Activated T-cell treated with anti-CD3 and anti-CD28 coated beads for 4 hours (primary cell): ENCODE measurements at places on chromosomes 11 and 22.

DNA sequence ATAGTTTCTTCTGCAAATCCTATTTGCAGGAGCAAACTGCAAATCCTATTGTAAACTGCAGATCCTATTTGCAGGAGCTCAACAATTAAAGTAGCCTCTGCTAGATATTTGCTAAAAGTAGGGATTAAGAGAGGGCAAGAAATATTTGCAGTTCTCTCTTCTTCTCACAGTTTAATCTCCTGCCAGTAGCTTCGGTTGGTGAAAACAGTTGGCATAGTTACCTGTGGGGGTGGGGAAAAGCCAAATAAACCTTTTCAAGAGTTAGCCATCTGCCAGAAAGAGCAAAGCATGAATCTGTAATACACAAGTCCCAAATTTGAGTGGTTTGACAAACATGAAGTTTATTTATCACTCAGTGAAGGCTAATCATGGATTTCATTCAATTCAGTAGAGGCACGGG, 942.5 kb downstream of the JRKL start:
- no peak for DNase-seq

GRCh38 chr22:42726811-42727210, 6.1 kb upstream of the A4GALT start:
- DNase-seq, result no peak

GRCh38 chr22:23906641-23907040, 12.5 kb downstream of the MIF start:
- no peak for DNase-seq

DNA sequence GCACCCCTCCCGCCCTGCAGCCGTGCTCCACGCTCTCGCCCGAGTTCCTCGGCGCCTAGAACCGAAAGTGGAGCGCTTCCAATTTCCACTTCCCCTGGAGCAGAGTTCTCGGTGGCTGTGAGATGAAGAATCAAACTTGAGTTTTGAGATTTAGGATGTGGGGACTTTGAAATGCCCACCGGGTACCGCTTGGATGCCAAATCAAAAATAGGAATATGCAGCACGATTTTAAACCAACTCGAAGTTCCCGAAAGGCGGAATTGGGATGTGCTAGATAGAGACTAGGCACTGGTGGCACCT, 569 bp downstream of the POLA2 start:
- no peak for DNase-seq

DNA sequence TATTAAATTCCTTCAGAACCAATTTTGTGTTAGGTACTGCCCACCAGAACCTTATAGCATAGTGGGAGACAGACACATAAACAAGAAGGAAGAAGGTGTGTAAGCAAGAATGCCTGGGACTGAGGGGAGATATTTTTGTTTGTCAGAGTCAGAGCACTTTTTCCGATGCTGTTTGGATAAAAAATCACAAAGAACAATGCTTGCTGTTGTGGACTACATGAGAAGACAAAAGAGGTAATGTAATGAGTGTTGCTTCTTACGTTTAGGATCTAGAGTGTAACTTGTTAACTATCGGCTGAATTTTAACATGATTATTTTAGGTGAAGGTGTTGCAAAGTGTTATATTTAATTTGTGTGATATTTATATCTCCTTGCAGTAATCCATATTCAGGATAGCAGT, 84.9 kb downstream of the ATM start:
- DNase-seq, result no peak

GRCh38 chr11:40376331-40376730, 1083.1 kb downstream of the LRRC4C start:
- no peak for DNase-seq
